NT2/D1 (cell line): ENCODE measurements at places on chromosomes 3 and 15.

GRCh38 chr3:157274644-157275137 is 114.7 kb upstream of the CCNL1 start:
- peak; percentile 49 for DNase-seq

DNA sequence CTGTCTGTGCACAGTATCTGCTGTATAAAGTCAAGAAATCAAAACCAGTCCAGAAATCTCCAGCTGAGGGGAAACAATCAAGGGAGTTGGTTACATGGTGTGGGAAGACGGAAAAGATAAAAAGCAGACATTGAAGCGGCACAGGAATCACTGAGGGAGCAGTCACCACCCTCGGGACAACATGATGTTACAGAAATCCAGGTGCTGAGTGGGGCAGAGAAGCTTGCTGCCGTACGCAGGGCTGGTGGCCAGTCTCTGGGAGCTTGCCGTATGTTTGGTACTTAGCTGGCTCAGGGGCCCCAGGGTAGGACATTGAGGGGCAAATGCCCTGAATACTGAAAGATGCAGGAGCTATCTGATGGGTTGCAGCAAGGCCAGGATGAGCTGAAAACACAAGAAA is 237.9 kb downstream of the EDEM1 start:
- DNase-seq: no peak

DNA sequence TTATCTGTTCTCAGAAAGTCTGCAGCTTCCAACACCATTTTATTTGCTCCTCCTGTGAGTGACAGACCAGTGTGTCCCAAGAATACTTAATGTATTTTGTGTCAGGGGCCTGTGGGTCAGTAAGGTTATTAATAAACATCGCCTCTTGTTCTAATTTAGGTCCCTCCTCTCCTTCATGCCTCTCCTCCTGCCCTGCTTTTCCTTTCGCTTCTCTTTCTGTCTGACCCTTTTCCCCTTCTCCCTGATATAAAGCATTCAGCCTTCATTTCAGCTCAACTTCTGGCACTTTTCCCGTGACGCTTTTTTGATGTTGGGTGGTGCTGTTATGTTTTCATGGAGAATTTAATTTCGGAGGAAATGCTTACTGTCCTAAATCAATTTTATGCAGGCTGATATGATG is 29.7 kb upstream of the NR2F2 start:
- DNase-seq: no peak

GRCh38 chr3:111904376-111905241 is 45.5 kb downstream of the PHLDB2 start:
- DNase-seq: no peak

GRCh38 chr3:32455609-32456428 is 46.8 kb downstream of the CMTM6 start:
- no peak for DNase-seq

GRCh38 chr15:36951731-36952247 is 148.6 kb downstream of the MEIS2 start:
- DNase-seq: no peak

DNA sequence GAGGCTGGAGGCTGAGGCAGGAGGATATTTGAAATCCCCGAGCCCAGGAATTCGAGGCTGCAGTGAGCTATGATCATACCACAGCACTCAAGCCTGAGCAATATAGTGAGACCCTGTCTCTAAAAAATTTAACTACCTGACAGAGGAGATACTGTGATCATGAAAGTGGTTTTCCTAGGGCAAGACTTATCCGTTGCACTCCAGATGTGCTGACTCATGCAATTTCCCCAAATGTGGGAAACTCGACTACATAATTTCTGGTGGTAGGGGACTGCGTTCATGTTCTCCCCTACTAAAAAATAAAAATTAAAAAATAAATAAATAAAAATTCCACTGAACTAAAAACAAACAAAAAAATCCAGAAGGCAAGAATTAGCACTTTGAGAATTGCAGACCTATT is 271.7 kb downstream of the SHQ1 start:
- no peak for DNase-seq

DNA sequence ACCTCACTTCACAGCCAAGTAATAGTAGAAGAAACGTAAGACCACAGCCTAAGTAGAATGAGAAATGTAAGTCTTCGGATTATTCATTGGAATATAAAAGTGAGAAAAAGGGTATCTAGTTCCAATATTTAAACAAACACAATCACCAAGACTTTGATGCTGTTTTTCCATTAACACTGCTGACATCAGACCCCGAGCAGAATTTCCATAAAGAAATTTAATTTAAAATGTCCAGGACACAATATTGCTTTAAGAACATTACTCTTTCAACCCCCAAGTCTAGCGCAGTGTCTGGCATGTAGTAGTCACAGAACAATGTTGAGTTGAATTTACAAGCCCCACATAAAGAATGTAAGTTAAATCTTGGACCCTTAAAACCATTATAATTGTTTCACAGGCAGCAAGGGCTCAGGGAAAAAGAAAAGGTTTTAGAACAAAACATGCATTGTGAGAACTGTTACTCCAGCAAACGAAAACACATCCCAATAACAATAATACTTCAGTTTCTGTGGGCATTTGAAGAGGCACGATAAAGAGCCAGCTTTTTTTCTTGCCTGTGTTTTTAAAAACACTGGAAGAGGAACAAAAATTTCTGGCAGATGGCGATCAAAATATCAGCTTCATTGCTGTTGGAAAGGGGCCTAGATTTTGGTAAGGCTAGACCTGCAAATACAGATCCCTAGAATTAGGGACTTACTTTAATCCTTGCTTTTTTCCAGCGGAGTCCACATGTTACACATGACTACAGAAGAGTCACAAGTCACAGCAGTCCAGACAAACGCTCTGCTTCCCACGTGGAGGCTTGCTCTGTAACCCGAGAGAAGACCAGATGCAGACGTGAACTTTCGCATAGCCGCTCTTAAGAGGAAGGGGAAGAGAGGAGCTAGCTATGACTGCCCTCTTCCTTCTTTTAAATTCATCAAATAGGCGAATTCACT is 77.9 kb upstream of the IGSF10 start:
- no peak for DNase-seq

- DNase-seq: no peak
Measured at GRCh38 chr15:48442011-48442410, 110.8 kb downstream of the DUT start.

- DNase-seq: no peak
Measured at GRCh38 chr15:20645956-20646355, 104.4 kb upstream of the GOLGA6L6 start.

DNA sequence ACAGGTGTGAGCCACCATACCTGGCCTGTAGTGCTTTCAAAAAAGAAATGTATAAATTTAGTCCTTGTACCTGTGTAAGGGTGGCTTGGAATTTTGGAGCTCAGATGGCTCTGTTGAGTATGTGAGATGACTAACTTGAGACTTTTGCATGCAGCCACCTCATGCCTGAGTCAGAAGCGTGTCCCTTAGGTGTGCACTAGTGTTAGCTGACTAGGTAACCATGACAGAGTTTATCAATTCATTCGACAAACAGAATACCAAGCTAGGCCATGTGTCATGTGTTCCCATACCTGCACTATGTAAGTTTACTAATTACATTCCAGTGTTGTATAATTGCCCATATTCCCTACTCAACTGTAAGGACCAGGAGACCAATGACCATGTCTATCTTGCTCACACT is 4.0 kb upstream of the ZNF639 start:
- no peak for DNase-seq

- no peak for DNase-seq
Measured at GRCh38 chr15:40137303-40138200, 23.3 kb upstream of the BUB1B start.

- no peak for DNase-seq
Measured at GRCh38 chr3:114622001-114622400, 328.2 kb downstream of the TIGIT start.

GRCh38 chr3:117939425-117940027 is 1095.1 kb downstream of the IGSF11 start:
- no peak for DNase-seq

DNA sequence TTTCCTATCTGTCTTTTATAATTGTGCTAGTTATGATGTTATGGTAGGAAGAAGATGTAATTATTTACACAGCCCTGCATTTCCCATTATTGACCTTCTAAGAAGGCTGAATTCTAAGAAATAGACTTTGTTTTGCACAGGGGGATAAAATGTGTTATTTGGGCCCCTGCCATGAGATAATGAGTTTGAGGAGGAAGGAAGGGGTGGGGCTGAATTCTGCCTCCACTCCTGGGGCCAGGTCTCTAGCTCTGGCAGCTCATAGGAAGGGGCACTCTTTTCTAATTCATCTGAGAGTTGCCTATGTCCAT is 69.2 kb upstream of the GOLGA8B start:
- DNase-seq: no peak

DNA sequence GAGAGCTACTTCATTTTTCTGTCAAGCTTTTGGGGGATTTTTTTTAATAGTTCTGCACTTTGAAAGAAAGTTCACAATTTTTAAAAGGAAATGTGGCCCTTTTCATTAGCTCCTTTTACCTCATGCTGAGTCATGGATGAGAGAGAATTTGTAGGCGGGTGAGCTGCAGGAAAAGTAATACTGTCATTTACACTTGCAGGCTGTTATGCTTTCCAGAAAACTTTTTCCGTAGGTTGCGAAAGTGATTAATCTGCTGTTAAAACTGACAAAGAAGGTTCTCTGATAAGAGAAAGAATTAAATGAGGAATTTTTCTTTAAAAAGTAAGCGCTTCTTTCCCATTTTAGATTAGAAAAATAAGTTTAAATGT is 430.2 kb downstream of the LPP start:
- DNase-seq: no peak

DNA sequence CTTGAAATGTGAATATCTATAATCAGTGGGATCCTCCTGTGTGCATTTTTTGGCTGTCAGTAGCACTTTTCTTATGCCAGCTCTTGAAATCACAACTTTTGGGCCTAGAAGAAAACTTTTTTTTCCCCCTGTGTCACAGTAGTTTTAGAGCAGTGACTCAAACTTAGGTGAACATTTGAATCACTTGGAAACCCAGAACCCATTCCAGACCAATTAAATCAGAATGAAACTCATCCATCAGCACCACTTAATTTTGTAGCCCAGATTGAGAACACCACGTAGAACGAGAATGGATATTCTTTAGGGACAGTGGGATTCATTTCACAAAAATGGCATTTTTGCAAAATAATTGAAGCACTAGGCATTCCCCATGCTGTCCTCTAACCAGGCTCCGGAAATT is 224.8 kb upstream of the NANOGP8 start:
- no peak for DNase-seq

DNA sequence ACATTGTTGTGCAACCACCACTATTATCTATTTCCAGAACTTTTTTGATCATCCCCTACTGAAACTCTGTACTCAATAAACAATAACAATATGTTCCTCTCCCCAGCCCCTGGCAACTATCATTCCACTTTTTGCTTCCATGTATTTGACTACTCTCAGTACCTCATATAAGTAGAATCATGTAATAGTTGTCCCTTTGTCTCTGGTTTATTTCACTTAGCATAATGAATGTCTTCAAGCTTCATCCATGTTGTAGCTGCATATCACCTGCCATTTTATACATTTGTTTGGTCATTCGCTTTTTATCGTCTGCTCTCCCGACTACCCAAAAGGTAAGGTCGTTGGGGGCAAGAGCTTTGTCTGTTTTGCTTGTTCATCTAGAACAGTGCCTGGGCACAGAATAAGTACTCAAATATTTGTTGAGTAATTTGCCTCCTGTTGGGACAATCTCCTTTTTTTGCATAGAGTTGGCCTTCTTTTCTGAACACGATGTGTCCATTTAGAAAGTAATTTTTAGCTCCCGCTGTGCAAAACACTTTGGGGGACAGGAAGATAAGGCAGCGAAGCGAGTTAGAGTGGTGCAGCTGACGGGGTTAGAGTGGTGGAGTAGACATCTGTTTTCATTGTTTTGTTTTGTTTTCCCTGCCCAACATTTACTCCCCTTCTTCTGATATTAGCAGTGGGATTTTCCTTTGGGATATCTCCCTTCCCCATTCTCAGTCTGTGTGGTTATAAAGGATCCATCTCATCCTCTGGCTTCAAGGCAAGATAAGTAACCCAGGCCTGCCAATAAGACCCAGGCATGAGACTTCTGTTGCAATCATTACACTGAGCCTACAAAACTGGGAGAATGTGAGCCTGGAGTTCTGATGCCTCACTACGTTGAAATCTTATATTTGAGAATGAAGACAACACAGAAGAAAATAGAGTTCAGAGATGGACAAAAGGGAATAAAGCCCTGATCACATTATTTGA is 83.4 kb upstream of the RNU6-1 start:
- DNase-seq: no peak

GRCh38 chr15:41105348-41106334 is 10.4 kb downstream of the INO80 start:
- DNase-seq: no peak
